ENCODE measurements at places on chromosomes 3 and 15.

DNA sequence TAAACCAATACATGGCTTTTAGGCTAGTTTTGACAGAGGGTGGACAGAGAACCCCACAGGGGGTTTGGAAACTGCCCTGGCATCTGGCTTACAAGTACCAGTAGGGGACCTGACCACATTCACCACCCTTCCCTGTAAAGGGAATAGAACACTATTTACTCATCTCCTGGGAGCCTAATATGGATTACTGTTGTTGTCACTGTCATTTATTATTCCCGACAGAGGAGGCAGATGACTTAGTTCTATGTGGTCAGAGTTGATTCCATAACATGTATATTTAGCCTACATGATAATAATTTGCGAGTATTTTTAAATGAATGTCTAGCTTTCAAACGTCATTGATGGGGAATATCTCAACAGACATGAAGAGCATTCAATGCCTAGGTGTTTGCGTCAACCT, 15.9 kb downstream of the ZBTB38 start:
- no peak for DNase-seq

DNA sequence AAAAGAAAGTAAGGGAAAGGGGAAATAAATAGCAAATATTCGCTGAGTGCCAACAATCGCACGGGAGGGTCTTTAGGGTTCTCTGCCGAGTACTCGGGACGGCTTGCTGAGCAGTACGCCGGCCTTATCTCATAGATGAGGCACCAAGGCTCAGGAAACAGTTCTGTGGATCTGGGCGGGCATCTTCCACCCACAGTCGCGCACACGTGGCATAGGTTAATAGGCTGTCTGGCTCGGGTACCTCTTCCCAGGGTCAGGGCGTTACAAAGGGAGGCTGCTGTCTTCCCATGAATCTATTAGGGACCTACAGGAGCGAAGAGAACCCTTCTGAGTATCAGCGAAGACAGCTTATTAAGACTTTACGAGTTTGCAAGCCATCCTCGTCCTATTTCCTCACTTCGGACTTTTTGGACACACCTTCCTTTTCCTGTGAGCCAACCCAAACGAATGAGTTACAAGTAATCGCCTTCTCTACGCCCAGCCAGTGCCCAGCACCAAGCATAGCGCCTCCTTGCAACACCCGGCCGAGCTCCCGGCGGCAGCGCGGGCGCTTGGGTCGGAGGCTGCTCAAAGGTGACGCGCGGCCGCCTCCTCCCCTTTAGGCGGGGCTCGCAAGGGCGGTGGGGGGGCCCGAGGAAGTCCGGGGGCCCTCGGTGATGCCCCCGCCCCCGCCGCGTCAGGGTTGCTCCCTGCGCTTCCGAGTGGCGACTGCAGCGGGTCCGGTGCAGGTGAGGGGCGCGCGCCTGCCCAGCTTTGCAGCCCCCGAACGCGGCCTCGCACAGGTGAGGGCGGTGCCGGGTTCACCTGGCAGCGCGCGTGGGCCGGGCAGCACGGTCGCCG, at the start of gene MCTP2:
Gene MCTP2 (plus strand): TSS at position 679 of the 840 bp plus-strand sequence. CDS start 66,705 bp downstream, outside the sequence.
- peak; percentile 95 for DNase-seq

DNA sequence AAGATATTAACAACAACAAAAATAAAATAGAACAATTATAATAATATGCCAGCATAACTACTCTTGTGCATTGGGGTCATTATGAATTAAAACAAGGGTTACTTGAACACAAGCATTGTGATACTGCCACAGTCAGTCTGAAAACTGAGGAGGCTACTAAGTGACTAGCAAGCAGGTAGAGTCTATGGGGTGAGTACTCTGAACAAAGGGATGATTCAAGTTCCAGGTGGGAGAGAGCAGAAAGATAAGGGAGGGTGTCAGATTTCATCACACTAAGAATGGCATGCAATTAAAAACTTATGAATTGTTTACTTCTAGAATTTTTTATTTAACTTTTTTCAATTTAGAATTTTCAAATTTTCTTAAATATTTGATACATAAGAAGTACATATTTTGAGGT, 754.4 kb upstream of the GOLIM4 start:
- DNase-seq, result no peak

GRCh38 chr3:151144760-151145159, 58.3 kb downstream of the GPR171 start:
- DNase-seq, result no peak

- DNase-seq, result peak; percentile 5
These were observed 3.5 kb upstream of the AHSG start for GRCh38 chr3:186609247-186609868.

DNA sequence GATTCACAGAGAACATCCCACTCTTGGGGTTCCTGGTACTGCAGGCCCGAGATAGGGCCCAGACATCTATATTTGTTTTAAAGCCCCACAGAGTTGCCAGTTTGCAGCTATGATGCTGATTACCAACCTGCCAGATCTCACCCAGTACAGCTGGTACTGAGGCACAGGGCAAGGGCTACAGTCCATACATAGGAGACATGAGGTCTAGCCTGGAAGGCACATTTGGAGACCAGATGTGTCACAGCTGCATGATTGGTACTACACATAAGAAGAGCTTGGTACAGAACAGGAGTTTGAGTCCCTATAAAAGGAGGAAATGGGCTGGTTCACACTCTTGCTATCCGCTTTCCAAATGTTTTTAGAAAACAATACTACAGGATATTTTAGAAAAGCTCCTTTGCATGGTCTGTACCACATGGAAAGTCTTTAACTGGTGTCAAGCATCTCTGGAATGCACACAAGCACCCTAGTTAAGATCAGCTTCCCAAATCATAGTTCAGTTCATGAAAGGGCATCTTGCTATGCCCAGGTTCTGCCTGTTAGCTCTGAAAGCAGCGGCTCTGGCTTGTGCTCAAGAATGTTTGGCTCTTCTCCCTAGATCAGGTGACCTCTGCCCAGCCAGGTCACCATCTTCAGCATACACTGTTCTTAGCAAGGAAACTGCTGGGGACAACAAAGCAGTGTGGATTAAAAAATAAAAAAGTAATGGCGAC, 20.6 kb downstream of the MTMR14 start:
- DNase-seq, result no peak

- DNase-seq, result no peak
These were observed 390.4 kb downstream of the ZBTB20 start for GRCh38 chr3:114756506-114757279.

GRCh38 chr3:197003461-197004385, 25.9 kb downstream of the MELTF start:
- DNase-seq, result peak; percentile 23

GRCh38 chr15:101182215-101182614, 69.6 kb downstream of the CHSY1 start:
- no peak for DNase-seq

- DNase-seq, result no peak
These were observed 51.9 kb downstream of the ARRDC4 start for GRCh38 chr15:98012354-98012753.

GRCh38 chr3:149234671-149235245, 13.1 kb upstream of the CP start:
- DNase-seq, result no peak

- no peak for DNase-seq
These were observed 51.0 kb downstream of the VGLL4 start for GRCh38 chr3:11592445-11593298.

DNA sequence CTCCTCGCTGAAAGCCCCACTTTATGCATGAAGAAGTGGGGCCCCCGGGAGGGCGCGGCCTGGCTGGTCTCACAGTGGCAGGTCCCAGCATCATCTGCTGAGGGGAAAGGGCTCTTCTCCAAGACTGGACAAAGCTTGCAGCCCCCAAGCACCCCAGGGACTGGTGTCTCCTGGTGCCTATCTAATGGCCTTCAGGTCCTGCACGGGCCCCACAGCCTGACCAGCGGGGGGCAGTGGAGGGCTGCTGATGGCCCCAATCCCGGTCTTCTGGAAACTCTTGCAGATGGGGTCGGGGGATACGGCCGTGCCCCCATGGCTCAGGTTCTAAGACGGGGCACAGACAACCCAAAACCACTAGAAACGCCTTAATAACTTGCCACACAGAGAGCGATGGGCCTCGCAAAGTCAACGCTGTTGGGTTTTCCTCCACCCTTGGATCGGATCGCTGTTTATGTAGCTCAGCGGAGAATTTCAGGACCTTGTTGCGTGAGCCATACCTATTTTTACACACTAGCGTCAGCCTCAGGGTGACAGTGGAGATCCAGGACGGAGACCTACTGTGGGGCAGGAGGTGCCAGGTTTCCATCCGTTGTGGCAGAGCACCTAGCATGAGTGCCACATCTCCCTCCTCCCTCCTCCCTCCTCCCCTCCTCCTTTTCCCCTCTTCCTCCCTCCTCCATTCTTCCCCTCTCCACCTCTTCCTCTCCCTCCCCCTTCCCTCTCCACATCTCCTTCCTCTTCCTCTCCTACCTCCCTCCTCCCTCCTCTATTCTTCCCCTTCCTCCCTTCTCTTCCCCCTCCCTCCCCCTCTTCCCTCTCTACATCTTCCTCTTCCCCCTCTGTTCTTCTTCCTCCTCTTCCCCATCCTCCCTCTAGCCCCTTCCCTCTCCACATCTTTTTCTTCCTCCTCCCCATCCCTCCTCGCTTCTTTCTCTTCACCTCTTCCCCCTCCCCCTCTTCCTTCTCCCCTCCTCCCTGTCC, 79.3 kb upstream of the ALDH1L1 start:
- no peak for DNase-seq

DNA sequence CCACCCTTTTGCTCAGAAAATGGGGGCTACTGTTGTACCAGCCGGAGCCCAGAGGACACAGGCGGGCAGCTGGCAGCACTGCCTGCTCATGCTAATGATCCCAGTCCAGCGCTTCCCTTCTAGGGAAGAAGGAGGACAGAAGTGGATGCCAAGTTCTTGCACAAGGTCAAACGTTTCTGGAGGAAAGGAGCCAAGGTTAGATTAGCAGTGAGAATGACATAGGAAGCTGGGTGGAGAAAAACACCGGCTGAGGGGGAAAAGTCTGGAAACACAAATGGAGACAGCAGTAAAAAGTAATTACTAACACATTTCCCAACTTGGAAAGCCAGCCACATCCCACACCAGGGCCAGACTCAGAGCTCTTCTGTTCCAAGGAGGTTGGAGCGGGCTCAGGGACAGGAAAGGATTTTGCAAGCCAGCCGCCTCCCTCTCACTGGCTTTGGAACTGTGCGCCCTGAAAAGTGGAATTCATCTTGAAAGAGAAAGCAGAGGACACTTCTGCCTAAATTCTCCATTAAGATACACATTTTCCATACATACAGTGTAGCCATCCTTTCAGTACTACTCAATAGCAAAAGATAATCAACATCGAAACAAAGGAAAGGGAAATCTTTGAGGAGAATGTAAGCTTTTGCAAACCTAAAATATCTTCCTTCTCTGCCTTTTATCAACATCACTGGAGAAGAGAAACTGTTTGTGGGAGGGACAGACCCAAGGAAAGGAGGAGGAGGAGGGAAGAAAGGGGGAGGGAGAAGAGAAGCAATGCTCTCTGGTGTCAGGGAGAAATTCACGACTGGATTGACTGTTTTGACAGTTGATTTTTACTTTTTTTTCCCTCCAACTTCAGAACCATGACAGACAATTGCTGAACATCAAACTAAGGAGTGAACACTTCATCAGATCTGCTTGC, 133.6 kb downstream of the CD47 start:
- DNase-seq, result no peak

- no peak for DNase-seq
These were observed 45.7 kb upstream of the IGSF11 start for GRCh38 chr3:119080364-119080763.

DNA sequence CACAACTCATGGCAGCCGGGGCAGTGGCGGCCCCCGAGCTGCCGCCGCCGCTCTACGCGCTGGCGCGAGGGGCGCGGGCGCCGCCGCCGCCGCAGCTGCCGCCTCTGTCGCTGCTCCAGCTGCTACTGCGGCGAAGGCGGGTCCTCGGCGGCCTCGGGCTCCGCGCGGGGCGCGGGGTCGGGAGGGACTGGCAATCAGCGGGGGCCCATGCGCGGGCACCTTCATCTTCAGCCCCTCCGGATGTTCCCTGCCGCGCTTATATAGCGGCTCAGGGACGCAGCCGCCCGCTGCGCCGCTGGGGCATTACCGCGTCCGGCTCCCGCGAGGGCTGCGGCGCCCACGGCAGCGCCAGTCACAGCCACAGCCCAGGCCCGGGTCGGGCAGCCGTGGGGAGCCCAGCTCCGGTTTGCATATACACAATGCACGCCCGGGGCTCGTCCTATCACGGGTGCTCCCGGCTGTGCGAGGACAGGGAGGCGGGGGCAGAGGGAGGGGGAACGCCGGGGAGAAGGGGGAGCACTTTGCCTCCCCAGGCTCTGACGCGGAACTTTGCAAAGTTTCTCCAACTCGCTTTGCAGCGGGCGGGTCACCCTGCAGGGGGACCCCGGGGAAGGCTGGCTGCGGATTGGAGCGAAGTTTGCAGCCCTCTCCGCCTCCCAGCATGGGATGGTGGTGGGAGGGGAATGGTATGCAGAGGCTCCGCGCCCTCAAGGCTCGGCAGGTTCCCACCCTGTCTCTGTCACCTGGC, at the start of gene VGLL3:
Gene VGLL3 (minus strand): TSS at position 416 of the 748 bp plus-strand sequence. CDS start 406 bp downstream, at position 10.
- no peak for DNase-seq

GRCh38 chr3:136624894-136625815, 127.0 kb downstream of the STAG1 start:
- DNase-seq, result peak; percentile 46

DNA sequence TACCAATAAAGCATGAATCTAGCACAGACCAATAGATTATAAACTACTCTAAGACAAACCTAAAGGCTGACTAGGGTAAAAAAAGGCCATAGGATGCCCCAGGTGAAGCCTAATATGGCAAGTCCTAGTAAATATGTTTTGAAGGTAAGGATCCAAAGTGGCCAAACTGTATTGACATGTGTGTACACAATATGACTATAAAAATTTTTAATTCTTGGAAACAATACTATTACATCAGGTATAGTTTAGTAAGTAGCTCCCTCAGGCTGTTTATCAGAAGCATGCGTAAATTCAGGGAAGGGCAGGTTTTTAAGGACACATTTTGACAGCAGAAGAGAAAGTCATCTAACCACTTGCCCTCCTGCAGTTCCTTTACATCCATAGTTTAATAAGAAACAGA, 18.8 kb downstream of the GNB4 start:
- DNase-seq, result no peak

DNA sequence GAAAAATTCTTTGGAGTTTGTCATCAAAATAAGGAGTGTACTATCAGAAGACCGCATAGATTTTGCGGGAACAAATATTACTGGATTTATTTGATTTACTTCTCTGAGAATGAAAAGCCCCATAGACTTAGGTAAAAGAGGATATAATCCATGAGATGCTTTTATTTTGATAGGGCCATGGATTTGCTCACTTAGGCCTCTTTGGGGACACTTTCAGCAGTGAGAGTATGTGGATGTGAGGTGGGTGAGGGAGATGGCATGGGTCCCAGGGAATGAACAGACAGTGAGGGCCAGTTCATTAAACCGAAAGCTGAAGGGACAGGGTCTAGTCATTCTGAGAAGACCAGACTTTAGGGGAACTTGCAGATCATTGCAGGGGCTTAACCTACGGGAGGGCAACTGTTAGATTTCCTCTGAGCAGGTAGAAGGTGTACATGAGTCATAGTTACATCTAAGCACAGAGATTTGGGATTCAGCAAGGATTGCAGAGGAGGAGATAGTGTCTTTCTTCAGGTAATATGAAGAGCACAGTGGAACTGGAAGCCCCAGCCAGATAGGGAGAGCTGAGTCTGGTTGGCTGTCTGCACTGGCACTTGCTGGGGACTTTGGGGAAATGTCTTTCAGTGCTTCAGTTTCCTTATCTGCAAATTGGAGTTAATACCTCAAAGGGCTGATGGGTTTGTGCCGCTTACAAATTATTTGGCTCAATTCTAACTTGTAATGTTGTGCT, 30.8 kb downstream of the SH3GL3 start:
- no peak for DNase-seq
